Stimulated activated CD4-positive, alpha-beta T cell treated with anti-CD3 and anti-CD28 coated beads, Interleukin-2, amount 100 ng/mL, for 24 hours (primary cell): ENCODE measurements at places on chromosomes 16 and 17.

DNA sequence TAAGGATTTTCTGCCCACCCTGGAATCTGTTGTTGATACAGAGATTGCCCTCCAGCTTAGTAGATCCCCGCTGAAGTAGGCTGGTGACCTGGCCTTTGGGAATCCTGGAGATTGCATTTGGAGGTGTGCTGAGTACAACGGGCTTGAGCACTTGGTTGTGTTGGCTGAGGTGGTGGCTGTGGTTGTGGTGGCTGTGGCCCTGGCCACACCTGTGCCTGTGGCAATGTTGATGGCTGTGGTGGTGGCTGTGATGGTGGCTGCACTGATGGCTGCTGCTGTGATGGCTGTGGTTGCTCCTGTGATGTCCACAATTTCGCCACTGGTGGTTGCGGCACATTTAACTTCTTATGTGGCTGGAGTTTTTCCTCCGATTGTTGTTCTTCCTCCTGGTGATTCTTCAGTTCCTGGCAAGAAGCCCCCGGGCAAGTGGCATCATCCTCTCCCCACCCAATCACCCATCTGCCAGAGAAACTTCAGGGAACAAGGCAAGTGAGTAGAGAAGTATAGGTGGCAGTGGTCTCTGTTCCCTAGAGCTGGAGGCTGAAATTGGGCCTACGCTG is 4.2 kb downstream of the CCDC200 start:
- no peak for DNase-seq

- DNase-seq, result no peak
Measured at GRCh38 chr16:49816875-49817274, 39.0 kb downstream of the ZNF423 start.

GRCh38 chr17:62703261-62703775 is 75.8 kb downstream of the MRC2 start:
- no peak for DNase-seq

- DNase-seq, result no peak
Measured at GRCh38 chr17:43442711-43443110, 41.1 kb upstream of the DHX8 start.

GRCh38 chr17:77505181-77505639 is 364.4 kb downstream of the SEC14L1 start:
- DNase-seq, result no peak

GRCh38 chr17:41413353-41413957 is 10.9 kb downstream of the KRT37 start:
- no peak for DNase-seq

- DNase-seq, result no peak
Measured at GRCh38 chr17:37086948-37087347, 138.2 kb downstream of the AATF start.

- no peak for DNase-seq
Measured at GRCh38 chr17:3870871-3871306, 22.0 kb downstream of the CAMKK1 start.

GRCh38 chr16:22077700-22078313 is 14.5 kb upstream of the VWA3A start:
- DNase-seq, result peak; percentile 82

- DNase-seq, result no peak
Measured at GRCh38 chr17:72472106-72472505, 351.3 kb downstream of the SOX9 start.

- DNase-seq, result no peak
Measured at GRCh38 chr16:66370786-66371684, 4.5 kb downstream of the CDH5 start.

- no peak for DNase-seq
Measured at GRCh38 chr16:60279061-60279665, 1545.0 kb upstream of the GOT2 start.

DNA sequence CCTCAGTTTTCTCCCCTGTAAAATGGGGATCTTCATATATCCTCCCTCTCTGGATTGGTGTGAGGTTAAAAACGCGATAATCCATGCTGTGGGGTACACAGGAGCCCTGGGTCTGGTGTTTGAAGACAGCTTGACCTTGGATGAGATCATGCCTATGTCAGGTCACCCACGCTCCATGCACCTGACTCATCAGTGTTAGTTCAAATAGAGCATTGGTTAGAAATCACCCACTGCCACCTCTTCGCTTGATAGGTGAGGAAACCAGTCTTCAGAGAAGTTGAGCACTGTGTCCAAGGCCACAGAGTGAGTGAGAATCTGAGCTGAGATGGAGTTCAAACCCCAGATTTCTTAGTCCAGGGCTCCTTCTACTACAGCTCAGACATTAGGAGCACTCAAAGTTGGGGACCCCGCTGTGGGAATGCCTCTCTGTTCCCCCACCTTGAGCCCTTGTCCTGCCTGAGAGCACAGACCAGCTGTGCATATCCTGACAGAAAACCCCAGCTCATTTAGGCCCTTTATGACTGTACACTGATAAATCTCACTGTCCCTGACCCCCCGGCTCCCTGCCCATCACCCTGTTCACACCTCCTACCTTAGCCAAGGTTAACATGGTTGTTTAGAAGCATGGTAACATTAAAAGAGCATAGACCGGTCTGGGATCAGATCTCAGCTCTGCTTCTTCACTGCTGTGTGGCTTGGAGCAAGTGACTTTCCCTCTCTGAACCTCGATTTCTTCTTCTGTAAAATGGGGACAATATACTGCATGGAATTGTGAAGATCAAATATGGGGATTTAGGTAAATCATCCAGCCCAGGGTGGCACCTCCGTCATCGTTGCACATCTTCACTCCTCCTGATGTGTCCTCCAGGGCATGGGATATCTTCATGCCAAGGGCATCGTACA is 22.4 kb upstream of the LGALS9 start:
- DNase-seq, result no peak

GRCh38 chr17:78946131-78946530 is 20.9 kb upstream of the TIMP2 start:
- DNase-seq, result no peak

DNA sequence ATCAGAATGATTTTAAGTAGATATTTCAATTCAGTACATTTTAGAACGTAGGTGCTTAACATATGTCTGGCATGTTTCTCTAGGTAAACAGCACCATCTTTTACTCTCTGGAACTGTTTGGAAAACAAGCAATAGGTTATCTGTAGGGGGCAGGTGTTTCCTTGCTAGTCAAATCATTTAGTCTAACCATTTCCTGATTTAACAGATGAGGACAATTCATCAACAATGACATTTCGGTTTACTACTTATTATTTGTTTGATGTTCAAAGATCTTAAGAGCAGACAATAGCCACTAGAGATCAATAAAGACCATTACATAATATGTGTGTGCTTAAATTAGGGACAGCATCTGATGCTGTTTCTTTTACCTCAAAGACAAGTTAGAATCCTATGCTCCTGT is 173.1 kb downstream of the CEP112 start:
- DNase-seq, result no peak

DNA sequence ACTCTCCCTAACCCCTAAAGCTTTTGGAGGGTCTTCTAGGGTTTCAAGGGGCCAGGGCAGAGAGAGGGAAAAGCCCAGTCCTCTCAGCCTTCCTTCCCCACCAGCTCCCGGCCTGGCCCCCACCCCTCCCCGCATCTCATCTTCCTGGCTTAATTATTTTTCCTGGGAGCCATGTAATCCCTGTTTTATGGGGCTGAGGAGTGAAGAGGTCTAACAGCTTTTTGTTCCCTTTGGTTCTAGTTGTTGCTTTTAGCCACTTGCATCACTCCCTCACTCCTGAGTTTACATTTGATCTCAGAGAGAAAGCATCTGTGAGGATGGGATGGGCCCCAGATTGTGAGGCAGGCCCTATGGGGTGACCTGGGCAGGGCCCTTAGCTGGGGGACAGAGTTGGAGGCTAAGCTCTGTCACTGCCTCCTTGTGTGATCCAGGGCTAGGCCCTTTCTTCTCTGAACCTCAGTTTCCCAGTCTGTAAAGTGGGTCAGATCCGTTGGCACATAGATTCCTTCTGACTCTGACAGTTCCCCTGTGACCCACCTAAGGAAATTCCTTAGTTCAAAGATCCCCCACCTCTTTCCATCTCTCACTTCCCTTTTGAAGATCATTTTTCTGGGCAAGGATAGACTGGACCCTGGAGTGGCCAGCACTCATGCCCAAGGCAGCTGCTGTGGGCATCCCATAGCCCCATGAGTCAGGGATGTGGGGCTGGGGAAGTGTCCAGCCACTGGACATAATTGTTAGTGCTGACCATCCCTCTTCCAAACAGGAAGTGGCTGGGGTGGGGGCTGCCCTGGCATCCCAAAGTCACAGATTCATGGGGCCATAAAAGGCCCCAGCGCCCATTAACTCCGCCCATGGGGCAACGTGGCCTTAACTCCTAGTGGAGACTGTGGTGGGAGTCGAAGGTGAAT is 20.1 kb downstream of the UNC119 start:
- DNase-seq, result no peak

GRCh38 chr17:35726953-35727460 is 4.4 kb upstream of the RASL10B start:
- no peak for DNase-seq

- DNase-seq, result no peak
Measured at GRCh38 chr17:76530095-76530723, 7.3 kb downstream of the CYGB start.

- no peak for DNase-seq
Measured at GRCh38 chr16:3625911-3626732, 14.7 kb upstream of the SLX4 start.

DNA sequence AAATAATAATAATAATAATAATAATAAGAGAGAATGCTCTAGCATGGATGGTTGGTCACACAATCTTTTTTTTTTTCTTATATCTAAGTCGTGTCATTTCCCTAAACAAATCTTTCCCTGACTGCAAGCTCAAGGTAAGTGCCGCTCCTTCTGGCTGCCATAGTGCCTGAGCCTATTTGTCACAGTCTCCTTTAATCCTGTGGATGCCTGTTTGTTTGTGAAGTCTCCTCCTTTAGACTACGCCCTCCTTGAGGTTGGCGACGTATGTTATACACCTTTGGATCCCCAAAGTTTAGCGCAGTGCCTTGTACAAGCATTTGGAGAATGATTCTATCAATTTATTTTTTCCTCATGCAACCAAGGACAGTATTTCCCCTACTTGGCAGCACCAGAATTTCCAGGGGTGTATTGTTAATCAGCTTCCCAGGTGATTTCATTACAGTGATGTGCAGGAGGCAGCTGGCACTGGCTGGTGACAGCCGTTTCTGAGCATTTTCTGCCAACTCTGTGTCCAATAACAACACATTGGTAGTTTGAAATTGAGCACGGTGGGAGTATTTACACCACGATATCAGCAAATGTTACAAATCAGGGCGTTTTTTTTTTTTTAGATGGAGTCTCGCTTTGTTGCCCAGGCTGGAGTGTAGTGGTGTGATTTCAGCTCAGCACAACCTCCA is 26.6 kb downstream of the TMEM238L start:
- DNase-seq, result no peak

GRCh38 chr16:67199011-67199807 is at the start of gene ELMO3:
Gene ELMO3 (plus strand): TSS chr16:67199131. CDS start chr16:67199327, 196 bp downstream.
- no peak for DNase-seq

GRCh38 chr17:59485946-59486345 is 79.5 kb upstream of the DHX40 start:
- no peak for DNase-seq

- no peak for DNase-seq
Measured at GRCh38 chr16:1784977-1785845, 2.5 kb downstream of the NUBP2 start.

DNA sequence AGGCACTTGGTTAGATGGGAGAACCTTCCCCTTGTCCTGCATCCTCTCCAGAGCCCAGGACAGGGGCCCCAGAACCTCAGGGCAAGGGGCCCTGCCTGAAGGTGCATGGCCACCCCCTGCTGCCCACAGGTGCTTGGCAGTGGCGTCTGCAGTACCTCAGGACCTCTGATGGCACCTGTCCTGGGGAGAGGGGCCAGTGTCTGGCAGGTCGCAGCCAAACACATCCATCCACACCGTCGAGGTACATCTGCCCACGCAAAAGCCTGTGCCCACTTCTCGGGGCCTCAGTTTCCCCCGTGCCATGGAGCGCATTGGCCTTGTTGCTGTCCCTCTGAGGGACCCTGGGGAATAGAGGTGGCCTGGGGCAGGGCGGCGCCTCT is 9.3 kb downstream of the MAP2K3 start:
- no peak for DNase-seq

DNA sequence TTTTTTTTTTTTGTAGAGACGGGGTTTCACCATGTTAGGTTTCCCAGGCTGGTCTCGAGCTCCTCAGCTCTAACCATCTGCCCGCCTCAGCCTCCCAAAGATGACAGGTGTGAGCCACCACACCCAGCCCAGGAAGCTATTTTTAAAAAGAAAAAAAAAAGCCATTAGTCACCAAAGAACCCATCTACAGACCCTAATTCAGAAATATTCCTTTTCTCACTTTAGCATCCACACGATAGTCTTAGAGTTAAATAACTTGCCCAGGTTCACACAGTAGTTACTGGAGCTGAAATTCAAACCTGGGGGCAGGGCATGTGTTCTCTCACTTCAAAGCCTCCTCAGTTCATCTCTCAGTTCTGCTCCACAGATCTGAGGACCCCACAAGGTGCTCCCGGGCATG is 70.3 kb upstream of the NOL11 start:
- no peak for DNase-seq

DNA sequence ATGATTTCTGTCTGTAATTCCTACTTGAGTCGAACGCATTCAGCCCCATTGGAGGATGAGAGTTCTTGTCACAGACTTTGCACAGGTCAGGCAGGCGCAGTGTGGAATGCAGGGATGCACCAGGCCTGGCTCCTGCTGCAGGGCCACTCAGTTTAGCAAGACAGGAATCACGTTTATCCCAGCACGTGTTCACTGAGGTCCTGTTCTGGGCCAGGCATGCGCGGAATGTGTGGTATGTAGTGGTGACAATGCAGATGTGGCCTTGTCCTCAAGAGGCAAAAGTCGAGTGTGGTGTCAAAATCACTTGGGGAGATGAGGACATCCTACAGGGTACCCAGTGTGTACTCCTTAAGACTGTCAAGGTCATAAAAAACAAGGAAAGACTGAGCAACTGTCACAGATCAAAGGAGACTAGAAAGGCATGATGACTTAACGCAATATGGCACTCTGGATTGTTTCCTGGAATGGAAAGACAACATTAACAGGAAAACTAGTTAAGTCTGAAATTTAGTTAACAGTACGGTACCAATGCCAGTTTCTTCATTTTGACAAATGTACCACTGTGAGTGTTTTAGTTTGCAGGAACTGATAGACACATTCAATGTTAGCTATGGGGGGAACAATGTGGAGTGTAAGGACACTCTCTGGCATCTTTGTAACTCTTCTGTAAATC is 121.5 kb upstream of the ADAMTS18 start:
- DNase-seq, result no peak

GRCh38 chr17:42284024-42284369 is 4.3 kb upstream of the STAT5A start:
- no peak for DNase-seq

- no peak for DNase-seq
Measured at GRCh38 chr16:3992297-3993051, 112.0 kb upstream of the CREBBP start.

GRCh38 chr16:19354371-19354770 is 63.3 kb upstream of the TMC5 start:
- DNase-seq, result no peak
